ENCODE measurements at places on chromosomes 4 and X.
A peak's percentile ranks its signal among the peaks of the same experiment; 100 is the strongest.

- no peak for DNase-seq
Observed at GRCh38 chrX:131881194-131881593, 141.9 kb upstream of the STK26 start.

DNA sequence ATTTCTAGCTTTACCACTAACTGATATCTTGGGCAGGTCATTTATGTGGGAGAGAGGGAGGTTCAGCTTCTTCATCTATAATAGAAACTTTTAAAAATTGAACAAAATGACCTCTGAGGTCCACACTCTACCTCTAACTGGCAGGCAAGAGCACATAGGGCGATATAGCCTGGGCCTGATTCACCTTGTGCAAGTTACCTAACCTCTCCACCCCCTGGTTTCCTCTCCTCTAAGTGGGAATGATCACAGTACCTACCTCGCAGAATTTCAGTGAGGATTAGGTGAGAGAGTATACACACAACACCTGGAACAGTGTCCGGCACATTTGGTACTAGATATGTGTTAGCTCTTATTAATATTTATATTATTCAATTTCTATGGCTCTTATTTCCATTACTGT is 15.5 kb downstream of the KLB start:
- no peak for DNase-seq

DNA sequence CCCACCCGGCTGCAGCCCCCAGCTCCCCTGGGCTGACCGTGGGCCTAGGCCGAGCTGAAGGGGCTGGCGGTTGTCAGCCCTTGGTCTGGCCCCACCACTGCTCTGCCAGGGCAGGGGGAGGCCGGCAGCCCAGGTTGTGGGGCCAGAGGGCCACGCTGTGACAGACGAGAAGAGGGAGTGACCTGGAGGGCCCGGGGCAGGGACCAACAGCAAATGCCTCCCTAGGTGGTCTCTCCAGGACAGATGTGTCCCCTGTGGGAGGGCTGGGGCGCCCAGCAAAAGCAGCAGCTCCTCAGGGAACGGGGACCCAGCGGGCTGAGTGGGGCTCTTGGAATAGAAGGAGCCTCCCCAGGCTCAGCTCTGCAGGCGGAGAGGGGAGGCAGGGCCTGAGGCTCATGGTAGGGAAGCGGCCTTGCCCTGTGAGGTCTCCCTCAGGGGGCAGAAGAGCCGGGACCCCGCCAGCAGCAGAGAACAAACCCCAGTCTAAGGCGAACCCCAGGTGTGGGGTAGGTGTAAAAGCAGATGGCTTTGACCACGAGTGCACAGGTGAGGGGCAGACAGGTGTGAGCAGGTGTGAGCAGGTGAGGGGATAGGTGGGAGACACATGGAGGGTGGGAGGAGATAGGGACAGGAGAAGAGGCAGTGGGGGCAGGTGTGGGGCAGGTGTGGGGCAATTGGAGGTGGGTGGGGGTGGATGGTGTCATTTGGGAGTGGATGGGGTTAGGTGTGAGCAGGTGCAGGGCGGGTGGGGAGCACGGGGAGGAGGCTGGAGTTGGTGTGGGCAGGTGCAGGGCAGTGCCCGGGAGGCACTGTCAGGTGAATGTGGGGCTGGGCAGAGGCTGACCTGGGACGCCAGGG is 34.1 kb upstream of the SPON2 start:
- DNase-seq = no peak

DNA sequence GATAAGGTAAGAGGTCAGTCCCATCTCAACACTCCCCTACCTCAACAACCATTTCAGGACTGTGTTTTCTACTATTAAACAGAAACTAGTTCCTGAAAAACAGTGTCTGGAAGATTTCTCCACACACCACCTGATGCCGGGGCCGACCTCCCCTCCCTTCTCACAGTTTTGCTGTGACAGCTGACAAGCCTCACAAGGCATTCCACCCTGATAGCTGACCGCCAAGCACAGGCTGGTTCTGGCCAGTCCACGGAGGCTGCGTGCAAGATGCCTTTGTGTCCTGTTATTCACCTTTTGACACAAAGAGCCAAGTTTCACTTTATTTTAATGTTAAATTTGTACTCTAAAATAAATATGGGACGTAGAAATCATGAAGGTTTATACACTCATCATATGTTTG is 758.6 kb downstream of the PDHA2 start:
- no peak for DNase-seq

GRCh38 chrX:11629593-11630211 is 36.0 kb downstream of the ARHGAP6 start:
- peak; percentile 4 for DNase-seq

DNA sequence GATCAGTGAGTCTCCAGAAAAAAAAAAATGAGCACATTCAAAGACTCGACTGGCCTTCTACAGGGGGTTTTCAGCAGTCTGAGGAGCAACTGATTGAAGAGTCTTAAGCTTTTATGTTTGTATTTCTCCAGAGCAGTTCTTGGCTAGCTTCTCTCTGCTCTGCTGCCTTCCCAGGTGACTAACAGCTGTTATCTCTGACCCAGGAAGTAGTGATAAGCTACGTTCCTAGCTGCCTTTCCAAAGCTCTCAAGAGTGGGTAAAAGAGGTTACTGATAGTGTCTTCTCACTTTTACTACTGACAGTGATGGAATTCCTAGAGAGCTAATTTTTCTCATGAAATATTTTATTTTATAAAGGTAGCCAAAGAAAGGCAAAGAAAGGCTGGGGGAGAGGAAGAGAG is 66.6 kb downstream of the ENOX2 start:
- DNase-seq = no peak

All from GM13976 (cell line).